ENCODE measurements at places on chromosomes 7 and 10.

DNA sequence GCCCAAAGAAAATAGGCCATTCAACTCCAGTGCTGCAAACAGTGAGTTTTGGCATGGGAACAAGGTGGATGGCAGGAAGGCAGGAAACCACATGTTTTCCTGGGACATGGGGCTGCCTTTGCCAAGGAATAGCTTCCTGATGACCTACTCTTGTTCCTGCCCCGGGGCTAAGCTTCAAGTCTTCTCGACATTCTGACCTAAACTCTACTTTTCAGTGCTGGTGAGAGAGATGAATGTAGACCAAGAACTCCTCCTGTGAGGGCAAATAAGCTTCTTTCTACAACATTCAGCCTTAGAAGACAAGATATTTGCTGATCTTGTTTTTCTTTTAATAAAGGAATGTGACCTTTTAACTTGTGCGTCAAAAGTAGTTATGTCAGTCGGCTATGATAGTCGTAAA is 199.0 kb downstream of the GPR37 start:
- DNase-seq: no peak

GRCh38 chr10:89627830-89628229 is 17.2 kb downstream of the PANK1 start:
- no peak for DNase-seq

DNA sequence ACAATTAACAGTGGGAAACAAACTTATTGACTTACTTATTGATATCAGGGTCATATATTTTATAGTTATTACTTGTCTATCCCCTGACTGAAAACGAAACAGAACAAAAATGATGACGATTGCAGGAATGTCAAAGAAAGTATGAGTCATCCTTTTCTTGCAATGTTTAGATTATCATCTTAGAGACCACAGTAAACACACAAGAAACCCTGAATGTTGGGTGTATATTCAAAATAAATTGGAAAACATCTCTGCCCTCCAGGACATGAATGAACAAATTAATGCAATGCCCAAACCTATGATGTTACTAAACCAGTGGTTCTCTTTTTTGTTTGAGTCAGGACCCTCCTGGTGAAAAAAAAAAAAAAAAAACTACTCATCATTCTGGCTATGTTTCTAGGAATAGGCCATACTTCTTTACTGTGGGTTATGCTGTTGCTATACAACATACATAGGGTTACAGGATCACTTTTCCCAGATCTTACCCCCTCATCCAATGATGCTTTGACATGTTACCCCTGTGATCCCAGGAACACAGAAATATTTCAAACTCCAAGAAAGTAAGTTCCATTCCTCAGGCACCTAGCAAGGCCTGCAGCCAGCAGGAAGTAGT is 623.4 kb upstream of the IGFBP3 start:
- DNase-seq: peak; percentile 70

DNA sequence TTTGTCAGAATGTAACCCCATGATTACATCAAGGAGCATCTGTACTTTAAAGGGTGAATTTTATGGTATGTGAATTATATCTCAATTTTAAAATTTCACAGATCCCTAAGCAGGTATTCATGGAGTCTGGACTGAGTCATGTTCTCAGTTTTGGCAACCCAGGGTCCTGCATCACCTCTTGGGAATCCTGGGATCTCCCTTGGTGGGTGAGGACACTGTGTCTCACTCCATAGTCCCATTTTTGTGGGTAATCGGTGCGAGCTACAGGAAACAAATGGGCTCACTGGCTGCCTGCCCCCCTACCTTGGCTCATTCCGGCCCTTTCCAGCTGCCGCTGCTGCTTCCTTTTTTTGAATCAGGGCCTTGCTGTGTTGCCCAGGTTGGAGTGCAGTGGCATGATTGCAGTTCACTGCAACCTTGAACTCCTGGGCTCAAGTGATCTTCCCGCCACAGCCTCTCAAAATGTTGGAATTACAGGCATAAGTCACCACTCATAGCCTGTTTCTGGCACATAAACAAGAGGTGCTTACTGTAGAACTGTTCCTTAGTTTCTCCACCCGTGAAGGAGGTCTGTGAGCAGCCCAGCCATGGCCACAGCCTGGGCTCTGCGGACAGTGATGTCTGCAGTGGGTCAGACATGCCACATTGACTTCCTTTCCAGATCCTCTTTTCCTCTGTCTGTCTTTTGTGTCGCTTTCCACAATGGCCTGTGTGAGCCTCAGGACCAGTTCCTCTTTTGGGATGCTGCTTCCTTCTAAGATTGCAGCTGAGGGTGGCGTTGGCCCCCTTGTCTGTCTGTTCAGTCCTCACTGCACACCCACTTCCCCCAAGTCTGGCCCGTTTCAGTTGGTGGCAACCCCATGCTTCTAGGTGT is 14.5 kb downstream of the PALD1 start:
- DNase-seq: no peak

GRCh38 chr10:80188713-80189112 is 16.6 kb downstream of the ANXA11 start:
- no peak for DNase-seq

DNA sequence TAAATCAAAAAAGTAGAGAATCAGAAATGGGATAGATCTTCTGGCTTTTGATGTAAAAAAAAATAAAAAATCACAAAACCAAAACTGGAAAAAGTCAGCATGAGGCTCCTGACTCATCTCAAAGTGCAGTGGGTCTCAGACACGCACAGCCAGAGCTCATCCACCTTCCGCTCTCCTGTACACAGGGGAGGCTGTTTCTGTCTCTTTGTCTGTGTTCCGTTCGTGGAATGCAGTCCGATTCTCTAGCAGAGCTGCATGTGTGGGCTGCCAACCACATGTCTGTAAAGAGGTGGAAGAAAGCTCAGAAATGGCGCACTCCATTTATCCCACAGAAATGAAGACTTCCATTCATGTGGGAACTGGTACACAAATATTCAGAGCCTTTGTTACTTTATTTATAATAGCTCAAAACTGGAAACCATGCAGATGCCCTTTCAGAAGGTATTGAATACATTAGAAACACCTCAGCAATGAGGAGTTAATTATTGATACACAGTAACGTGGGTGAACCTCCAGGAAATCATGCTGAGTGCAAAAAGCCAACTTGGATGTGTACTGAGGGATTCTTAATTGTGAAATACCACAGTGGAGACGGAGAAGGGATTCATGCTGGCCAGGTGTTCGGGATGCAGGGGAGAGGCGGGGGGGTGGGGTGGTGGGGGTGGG is 123.3 kb downstream of the TRRAP start:
- no peak for DNase-seq

- peak; percentile 15 for DNase-seq
These were observed 920.5 kb downstream of the KCNMA1 start for GRCh38 chr10:76717141-76717540.

- no peak for DNase-seq
These were observed 111.3 kb upstream of the PPP2R2D start for GRCh38 chr10:131789516-131789915.

GRCh38 chr10:122476333-122476695 is 15.0 kb downstream of the HTRA1 start:
- DNase-seq: no peak

DNA sequence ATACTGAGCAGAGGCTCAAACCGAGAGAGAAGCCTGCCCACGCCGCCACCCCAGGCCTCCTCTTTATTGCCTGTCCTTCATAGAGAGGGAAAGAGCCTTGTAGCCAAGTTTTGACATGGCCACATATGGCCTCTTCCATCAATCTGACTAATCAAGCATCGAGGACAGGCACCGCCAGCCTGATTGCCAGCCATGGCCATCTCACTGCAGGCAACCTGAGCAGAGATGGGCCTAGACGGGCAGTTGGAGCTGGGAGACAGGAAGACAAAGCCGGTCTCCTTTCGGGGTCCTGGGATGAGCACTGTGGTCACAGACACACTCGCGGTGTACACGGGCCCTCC is 67.2 kb downstream of the EBF3 start:
- no peak for DNase-seq

DNA sequence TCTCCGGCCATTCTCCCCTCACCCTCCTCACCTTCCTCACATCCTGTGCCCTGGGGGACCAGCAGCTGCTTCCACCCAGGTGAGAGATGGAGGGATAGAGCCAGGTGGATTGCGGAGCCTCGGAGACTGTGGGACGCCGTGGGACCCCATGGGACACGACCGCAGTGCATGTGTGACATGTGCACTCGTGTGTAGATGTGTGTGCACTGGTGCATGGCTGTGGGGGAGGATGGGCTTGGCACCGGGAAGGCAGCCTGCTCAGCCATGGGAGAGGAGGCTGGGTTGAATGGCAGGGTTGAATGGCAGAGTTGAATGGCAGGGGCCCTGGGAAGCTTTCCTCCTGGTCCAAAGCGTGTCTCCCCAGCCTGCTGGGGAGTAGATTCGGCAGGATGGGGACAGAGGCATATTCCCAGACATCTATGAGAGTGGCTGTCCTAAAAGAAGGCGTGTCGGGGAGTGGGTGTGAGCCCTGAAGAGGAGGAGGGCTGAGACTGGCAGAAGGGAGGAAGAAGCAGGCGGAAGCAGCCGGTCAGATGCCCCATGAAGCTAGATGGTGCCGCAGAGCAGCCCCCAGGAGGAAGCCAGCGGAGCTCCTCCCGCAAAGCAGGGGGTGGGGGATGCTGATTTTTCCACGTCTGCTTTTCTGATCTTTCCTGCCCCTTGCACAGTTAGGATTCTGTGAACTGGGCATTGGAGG is 815 bp downstream of the GIMAP8 start:
- DNase-seq: no peak

DNA sequence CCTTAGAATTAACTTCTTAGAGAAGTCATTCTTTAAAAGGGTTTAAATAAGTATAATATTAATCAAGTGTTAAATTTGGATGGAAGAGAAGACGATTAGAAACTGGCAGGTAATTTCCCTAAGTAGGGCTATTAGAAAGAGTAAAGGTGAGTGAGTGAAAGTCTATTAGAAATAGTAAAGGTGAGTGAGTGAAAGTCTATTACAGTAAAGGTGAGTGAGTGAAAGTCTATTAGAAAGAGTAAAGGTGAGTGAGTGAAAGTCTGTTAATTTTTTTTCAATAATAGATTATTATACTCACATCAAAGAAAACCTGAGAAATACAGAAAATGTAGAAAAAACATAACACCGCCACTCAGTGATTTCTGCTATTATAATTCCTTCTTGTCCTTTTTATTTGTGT is 10.8 kb upstream of the HBP1 start:
- no peak for DNase-seq

- DNase-seq: no peak
These were observed 372.8 kb upstream of the MGMT start for GRCh38 chr10:129094233-129094632.

DNA sequence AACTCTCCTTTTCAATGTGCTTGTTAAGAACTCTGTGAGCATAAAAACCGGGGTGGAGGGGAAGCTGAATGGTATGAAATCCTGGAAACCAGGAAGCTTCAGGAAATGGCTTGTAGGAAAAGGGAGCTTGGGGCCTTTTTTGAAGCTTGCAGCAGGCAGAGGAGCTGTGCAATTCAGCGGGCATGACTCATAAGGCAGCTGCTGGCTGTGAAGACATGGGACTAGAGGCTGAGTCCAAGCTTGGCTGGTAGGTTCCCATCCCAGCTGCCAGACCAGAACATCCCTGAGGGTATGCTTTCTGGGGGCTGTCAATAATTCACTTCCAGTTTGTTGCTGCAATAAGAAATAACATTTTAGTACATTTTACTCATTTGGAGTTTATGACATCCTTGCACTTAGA is 36.8 kb upstream of the CDC14C start:
- DNase-seq: no peak

DNA sequence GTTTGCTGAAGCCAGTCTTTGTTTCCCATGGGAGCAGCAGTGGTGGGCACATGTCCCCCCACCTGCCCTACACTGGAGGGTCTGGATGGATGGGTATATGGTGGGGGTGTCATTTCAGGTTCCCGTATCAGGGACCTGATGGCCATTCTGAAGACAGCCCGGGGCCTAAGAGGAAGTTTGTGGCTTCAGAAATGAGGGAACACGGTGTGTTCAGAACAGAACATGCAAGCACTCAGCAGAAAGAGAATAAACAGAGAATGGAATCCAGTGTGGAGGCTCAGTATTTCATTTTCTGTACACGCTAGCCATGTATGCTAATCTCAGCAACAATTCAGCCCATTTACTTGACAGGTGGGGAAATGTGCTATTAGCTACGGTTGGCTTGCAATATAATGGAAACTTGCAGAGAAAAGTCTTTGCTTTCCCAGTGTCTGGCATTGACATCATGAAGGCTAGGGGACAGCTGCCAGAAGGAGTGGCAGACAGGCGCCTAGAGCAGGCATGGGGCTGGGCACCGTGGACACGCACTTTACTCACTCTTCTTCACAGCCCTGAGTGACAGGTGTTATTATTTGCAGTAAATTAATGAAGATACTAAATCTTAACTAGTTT is 98.6 kb downstream of the ELMO1 start:
- no peak for DNase-seq

- DNase-seq: no peak
These were observed 11.0 kb downstream of the PDGFA start for GRCh38 chr7:508461-509170.

GRCh38 chr7:16398146-16399017 is 23.0 kb downstream of the CRPPA start:
- DNase-seq: no peak

GRCh38 chr10:14003517-14004184 is 327.1 kb downstream of the FRMD4A start:
- no peak for DNase-seq

DNA sequence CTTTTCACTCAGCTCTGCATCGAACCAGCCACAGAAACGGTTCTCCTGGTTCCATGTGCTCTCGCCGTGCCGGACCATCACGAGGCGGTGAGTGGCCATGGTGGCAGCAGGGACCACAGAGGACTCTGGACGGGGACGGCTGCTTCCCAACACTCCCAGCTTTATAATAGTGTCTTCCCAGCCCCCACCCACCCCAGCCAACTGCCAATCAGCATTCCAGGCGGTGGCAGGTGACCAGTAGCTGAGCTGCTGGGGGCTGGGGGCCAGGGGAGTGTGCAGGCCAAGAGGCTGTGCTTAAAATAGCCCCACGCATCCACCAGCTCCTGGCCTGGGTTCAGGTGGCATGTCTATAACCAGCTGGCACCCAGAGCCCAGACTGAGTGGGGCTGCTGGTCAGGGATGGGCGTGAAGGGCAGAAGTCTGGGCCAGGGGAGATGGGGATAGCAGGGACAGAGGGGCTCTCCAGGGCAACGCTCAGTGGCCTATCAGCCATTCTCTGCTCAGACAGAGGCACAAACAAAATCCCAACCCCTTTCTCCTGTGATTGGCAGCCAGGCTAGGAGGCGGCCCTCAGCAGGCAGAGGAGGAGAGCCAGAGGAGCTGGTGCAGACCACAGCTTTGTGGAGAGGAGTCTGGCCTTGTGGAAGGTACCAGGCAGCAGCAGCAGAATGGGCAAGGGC is at the start of gene PGAM2:
TSS of gene PGAM2 (minus strand) at position 137 of the 680 bp plus-strand sequence. CDS start at position 99, 38 bp downstream.
- DNase-seq: no peak

GRCh38 chr10:52032681-52033629 is 281.1 kb upstream of the DKK1 start:
- DNase-seq: no peak

DNA sequence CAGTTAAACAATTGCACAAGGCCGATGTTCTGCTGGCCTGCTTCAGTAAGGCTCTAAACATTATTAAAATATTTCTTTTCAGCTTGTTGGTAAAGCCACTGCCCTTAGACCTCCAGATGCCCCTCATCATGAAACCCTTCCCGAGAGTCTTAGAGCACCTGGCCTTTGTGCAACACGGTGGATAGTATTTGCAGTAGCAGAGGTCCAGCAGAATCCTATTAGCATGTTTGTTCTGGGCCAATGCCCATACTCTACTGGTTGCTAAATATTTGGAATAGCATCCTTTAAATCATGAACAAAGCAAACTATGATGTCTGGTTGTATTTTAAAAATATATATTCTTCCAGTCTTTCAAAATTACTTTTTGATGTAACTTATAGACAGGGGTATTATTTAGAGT is 584.6 kb downstream of the CNTNAP2 start:
- DNase-seq: no peak

Data from amniotic stem cell (primary cell).